ENCODE measurements at places on chromosomes 2 and 18. TPM values are rescaled to one million over a fixed set of nuclear protein-coding genes. Genes with fewer than 3 reads are reported as not detected.

The SP140L gene
- 16.8 TPM for total RNA-seq

The CNTNAP5 gene
- total RNA-seq: not detected

The TUBA4B gene
- not detected for total RNA-seq

The UGT1A8 gene
- not detected for total RNA-seq

The PROKR1 gene
- total RNA-seq: not detected

Measured in fibroblast of villous mesenchyme (primary cell).